NCI-H1105 (cell line): ENCODE measurements at places on chromosomes 2 and 18.

DNA sequence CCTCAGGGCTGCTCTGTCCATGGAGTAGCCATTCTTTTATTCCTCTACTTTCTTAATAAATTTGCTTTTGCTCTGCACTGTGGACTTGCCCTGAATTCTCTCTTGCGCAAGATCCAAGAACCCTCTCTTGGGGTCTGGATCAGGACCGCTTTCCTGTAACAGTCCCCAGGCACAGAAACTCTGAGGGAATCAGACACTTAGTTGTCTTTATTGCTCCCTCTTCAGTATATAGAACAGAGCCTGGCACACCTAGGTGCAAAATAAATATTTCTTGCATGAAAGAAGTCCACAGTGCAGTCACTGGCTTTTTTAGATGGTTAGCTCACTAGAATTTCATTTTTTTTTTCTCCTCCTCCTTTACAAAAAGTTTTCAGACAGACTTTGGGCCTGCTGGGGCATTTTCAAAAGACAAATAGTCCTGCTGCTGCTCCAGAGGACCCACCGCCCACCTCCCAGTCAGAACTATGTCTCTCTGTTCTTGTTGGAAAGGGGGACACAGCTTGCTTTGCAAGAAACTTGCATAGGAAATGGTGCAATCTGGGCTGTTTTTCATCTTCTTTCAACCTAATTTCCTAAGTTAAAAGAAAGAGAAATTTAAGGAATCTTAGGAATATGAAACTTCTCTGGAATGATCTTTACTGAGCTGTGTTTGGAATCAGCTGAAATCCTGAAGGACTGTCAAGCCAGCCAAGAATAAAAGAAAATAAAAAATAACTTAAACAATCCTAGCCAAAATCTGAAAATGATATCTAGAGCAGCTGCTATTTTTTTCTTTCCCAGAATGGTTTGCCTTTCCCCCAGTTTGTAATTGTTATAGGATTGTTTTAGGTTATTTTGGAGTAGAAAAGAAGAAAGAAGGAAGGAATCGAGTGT lies 31.7 kb upstream of the MAP4K3 start:
- DNase-seq: no peak

DNA sequence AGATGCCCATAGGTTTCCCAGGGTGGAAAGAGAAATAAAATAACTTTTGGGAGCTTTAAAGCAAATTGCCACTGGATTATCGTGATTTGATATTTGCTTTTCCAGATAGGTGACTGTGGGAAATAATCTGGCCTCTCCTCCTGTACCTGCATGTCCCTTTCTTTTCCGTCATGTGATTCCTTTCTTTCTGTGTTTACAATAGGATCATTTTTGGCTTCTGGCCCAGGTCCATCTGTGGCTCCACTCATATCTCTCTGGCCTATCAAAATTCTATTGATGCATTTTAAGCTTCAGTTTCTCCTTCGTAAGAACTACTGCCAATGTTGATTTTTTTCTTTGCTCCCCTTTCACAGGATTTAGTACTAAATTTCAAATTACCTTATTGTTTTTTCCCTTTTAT lies 153.6 kb downstream of the CCDC85A start:
- peak; percentile 83 for DNase-seq

GRCh38 chr18:56127322-56128099 lies 510.9 kb downstream of the TXNL1 start:
- no peak for DNase-seq

DNA sequence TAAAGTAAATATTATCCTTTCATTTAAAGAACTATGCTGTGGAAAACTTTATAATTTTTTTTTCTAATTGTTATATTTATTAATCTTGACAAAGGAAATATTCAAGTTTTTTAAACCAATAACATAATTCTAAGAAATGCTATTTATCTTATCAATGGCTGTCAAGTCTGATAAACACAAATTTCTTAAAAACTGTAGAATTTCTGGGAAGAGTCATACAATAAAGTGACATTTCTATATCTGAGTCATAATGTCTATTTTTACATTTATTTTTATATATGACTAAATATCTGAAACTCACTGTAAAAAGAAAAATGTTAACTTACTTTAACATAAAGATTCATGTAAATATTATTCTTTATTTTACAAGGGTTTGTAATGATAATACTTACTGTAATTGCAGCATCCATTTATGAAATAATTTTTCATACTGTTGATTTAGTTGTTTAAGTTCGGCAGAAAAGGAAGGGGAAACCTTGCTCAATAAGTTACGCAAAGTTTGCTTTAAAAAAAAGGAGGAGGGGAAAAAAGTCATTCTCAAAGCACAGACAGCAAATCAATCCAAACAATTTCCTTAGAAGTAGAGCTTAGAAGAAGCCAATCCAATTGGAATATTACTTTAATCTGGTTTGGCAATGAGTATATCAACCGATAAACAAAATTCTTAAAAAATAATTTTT lies 32.4 kb downstream of the ORC2 start:
- DNase-seq: no peak

DNA sequence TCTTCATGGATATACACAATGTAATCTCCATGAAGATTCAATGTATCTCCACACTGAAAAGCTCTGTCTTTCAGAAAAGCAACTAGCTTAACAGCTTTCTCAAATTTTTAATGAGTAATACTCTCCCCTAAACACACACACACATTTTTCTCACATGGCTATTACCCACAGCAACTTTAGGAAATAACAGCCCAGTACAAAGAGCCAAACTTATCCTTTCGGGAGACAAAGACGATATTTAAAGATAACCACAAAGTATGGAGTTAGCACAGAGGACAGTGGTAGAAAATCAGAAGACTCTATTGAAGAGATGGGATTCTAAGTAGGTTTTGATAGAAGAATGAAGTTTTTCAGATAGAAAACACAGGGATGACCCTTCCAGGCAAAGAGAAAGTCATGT lies 394.9 kb upstream of the TRIB2 start:
- no peak for DNase-seq

GRCh38 chr2:55425431-55425831 lies 5.8 kb upstream of the CCDC88A start:
- DNase-seq: no peak
